Fibroblast of skin of right biceps (primary cell): ENCODE measurements at places on chromosomes 2 and 18.

- no peak for DNase-seq
Measured at GRCh38 chr2:40433736-40434135, 18.2 kb downstream of the SLC8A1 start.

DNA sequence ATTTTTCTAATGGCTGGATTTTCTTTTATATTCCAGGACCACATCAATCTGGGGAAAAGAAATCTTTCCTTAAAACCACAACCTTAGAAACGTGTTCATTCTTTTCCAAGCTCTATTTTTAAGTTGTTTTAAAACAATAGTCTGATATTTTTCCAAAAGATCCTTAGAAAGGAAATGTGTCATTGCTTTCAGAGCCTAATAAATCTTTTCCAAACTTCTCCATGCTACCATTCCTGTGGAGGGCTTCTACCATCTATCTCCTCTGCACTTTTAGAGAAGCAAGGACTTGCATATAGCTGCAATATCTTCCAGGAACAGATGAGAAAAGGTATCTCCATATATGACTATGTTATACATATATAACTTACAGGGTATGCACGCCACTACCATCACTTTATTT is 21.2 kb downstream of the WDFY1 start:
- DNase-seq, result peak; percentile 61

DNA sequence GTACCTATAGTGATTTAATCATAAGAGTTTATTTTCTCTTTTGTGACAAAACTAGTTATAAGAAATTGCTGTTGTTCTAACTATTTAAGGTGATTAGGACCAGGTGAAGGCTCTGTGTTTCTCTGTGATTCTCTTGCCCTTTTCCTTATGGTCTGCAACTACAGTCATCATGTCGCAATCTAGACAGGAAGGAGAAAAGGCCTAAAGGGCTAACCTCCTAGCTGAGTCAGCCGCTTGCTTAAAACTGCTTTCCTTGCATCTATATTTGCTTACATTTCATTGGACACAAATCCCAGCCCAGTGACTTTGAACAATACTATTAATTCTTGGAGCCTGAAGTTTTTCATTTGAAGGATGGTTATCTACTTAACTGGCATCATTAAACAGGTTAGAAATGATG is 93.1 kb downstream of the PIK3C3 start:
- peak; percentile 81 for DNase-seq

DNA sequence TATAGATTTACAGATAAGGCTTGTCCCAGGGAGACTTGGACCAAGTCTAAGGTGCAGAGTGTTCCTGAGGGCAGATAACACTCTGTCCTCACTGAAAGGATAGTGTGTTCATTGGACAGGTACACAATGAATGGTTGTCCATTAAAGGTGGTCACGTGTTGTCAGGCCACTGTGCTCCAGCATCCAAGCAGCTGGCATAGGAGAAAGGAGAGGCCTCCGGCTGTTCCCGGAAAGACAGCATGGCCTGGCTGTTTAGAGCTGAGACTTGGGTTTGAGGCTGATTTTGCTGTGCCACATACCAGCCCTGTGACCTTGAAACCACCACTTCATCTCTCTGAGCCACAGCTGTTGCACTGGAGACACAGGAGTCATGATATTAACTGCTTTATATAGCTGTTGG is 19.6 kb upstream of the SULT1C3 start:
- no peak for DNase-seq

DNA sequence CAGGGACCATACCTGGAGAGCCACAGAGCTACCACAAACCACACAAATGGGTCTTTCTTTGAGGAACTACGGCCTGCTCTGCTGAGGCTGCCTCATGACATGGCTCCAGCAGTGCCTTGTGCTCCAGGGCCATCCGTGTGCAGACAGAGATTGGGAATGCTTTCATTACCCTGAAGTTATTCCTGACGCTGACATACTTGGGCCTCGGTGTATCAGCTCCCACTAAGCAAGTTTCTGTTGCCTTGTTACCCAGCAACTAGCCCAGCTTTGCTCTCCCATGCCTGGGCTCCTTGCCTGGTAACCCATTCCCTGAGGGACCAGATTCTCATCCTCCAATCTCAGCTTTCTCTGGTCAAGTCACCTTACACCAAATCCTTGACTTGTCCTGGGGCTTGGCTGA is 80.3 kb upstream of the FZD7 start:
- DNase-seq, result no peak

- no peak for DNase-seq
Measured at GRCh38 chr18:10745971-10746370, 220.1 kb downstream of the NAPG start.

DNA sequence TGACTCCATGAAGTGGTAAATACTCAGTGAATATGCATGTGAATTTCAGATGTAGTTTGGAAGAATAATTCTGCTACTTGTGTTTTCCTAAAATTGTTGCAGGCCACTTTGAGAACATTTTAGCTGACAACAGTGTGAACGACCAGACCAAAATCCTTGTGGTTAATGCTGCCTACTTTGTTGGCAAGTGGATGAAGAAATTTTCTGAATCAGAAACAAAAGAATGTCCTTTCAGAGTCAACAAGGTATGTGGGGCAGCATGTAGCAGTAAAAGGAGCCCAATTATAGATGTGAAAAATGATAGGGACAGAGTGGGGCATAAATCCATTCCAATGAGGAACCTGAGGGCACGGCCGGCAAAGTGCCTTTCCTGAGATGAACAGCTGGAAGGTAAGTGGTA is 16.1 kb downstream of the SERPINB5 start:
- no peak for DNase-seq

- no peak for DNase-seq
Measured at GRCh38 chr2:63118821-63119220, 68.2 kb downstream of the OTX1 start.

- no peak for DNase-seq
Measured at GRCh38 chr2:47888581-47889280, 17.6 kb downstream of the FBXO11 start.

- no peak for DNase-seq
Measured at GRCh38 chr2:176854878-176855277, 357.7 kb upstream of the HNRNPA3 start.

DNA sequence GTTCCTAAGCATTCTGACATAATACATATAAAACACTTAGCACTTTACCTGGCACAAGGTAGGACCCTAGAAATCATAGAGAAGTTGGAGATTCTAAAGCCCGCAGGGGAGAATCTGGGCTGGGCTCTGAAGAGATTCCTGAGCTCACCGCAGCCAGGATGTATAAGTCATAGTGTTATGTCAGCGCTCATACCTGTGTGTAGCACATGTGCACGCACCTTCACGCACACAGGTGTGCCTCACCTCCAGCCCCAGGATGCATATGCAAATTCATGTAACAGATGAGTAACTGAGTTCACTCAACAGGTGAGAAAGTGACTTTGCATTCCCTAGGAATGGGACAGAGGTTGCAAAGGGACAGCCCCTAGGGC is 7.9 kb upstream of the SDC1 start:
- no peak for DNase-seq

DNA sequence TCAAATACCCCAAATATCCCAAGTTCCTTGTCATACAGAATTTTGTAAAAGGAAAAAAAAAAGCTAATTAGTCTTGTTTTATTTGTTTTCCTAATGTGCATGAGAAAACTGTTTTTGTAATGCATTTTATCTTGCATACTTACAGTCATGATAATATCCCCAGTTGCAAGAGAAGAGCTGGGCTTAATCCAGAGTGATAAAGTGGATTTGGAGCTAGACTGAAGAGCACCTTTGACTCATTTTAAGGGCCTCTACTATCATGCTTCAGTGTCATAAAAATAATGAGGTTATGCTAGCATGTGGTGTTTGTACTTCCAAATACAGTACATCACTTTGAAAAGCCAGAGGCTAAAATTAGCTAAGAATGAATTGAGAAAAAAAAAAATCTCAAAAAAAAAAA is 26.4 kb downstream of the ARHGAP15 start:
- DNase-seq, result no peak

DNA sequence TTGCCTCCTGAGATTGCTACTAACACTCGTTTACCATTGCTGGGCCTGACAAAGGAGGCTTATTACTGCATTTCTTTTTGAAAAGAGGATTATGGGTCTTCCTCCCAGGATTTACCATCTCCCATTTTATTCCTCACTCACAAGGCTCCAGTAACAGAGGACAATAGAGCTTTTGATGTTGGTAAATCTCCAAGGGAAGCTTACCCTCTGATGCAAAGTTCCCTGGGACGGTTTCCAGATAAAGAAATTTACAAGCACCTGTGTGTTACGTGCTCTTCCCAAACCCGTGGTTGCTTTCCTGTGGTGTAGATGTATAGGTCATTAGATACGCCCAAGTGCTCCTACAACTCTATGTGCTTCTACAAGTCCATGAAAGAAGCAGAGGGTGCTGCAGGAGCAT is 17.1 kb downstream of the VSNL1 start:
- DNase-seq, result no peak
